Smooth muscle cell of bladder (primary cell): ENCODE measurements at places on chromosomes 12 and 14. TPM values are rescaled to one million over a fixed set of nuclear protein-coding genes. Genes with fewer than 3 reads are reported as not detected.

The AVPR1A gene
- total RNA-seq: under 0.01 and 0.18 TPM in 2 replicates

The TROAP gene
- 1.2 and 3.7 TPM in 2 replicates for total RNA-seq

The FAM90A1 gene
- total RNA-seq: under 0.01 and 0.09 TPM in 2 replicates

The TCL1A gene
- not detected in 2 replicates for total RNA-seq

The SLC6A12 gene
- total RNA-seq: under 0.01 TPM in 1 of 2 replicates, not detected in the other

The ATG14 gene
- 13.2 and 15.7 TPM in 2 replicates for total RNA-seq

The TAS2R30 gene
- total RNA-seq: 2.9 and 3.3 TPM in 2 replicates

The TMEM233 gene
- total RNA-seq: 0.14 and 0.37 TPM in 2 replicates

The KRT8 gene
- total RNA-seq: 6.7 and 13.4 TPM in 2 replicates

The SPTB gene
- 0.14 TPM in 1 of 2 replicates, not detected in the other for total RNA-seq

The FBRSL1 gene
- 1.0 and 1.1 TPM in 2 replicates for total RNA-seq

The CAPZA3 gene
- total RNA-seq: 0.14 TPM in 1 of 2 replicates, not detected in the other

The SPIC gene
- total RNA-seq: not detected in 2 replicates

The FOXG1 gene
- total RNA-seq: under 0.01 TPM in 2 replicates
